ENCODE measurements at places on chromosomes 4 and X.

DNA sequence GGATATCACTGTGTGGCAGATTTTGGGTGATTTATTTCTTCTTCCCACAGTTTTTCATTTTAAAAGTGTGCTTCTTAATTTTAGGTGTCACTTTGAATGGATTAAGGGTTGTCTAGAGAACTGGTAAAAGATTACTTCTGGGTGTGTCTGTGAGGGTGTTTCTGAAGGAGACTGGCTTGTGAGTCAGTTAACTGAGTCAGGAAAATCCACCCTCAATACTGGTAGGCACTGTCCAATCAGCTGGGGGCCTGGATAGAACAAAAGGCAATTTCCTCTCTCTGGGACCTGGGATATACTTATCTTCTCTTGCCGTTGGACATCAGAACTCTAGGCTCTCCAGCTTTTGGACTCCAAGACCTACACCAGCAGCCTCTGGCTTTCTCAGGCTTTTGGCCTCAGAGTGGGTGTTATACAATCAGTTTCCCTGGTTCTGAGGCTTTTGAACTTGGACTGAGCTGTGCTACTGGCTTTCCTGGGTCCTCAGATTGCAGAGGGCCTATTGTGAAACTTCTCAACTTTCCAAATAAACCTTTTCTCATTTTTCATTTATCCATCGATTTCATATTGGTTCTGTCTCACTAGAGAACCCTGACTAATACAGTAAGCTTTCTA, 413.1 kb downstream of the GBA3 start:
- no peak for DNase-seq

GRCh38 chr4:124032035-124032434, 635.4 kb downstream of the SPRY1 start:
- no peak for DNase-seq

DNA sequence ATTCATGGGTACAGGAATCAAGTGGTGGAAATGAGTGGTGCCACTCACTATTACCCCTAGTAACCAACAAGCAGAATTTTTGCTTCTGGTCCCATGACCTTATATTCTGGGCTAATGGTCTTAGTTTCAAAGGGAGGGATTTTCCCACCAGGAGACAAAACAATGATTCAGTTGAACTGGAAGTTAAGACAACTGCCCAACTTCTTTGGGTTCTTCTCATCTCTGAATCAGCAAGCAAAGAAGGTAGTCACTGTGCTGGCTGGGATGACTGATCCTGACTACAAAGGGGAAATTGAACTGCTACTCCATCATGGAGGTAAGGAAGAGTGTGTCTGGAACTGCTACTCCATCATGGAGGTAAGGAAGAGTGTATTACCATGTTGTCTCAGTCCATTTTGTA, 87.2 kb downstream of the IL13RA2 start:
- DNase-seq: no peak

GRCh38 chr4:24382381-24382780, 202.0 kb downstream of the DHX15 start:
- DNase-seq: no peak

GRCh38 chr4:186703510-186703909, 20.1 kb downstream of the FAT1 start:
- no peak for DNase-seq

DNA sequence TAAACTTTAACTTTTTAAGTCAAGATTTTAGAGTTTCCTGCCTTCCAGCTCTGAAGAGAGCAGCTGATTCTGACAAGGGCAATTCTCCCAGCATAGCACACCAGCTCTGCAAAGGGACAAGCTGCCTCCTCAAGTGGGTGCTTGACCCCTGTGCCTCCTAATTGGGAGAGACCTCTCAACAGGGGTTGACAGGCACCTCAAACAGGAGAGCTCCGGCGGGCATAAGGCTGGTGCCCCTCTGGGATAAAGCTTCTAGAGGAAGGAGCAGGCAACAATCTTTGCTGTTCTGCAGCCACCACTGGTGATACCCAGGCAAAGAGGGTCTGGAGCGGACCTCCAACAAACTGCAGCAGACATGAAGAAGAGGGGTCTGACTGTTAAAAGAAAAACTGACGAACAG, 872.9 kb upstream of the PCDH10 start:
- DNase-seq: no peak

- DNase-seq: no peak
These were observed 228.2 kb downstream of the FBXW7 start for GRCh38 chr4:152307669-152308068.

GRCh38 chrX:122943918-122944317, 240.2 kb upstream of the GRIA3 start:
- no peak for DNase-seq

- DNase-seq: no peak
These were observed 12.8 kb upstream of the MBNL3 start for GRCh38 chrX:132501606-132502005.

GRCh38 chr4:139469216-139469615, 15.3 kb downstream of the RAB33B start:
- DNase-seq: no peak
